ENCODE measurements at places on chromosomes 3 and 15.
A peak's percentile ranks its signal among the peaks of the same experiment; 100 is the strongest.

GRCh38 chr3:120449251-120449650, 1.5 kb downstream of the FSTL1 start:
- DNase-seq, result peak; percentile 63

GRCh38 chr15:88828791-88829190, 25.6 kb downstream of the ACAN start:
- no peak for DNase-seq

GRCh38 chr3:131804565-131805133, 230.2 kb downstream of the CPNE4 start:
- no peak for DNase-seq

- no peak for DNase-seq
These were observed 392.5 kb upstream of the ATP11B start for GRCh38 chr3:182400838-182401237.

GRCh38 chr3:55923626-55924025, 436.5 kb upstream of the WNT5A start:
- no peak for DNase-seq

DNA sequence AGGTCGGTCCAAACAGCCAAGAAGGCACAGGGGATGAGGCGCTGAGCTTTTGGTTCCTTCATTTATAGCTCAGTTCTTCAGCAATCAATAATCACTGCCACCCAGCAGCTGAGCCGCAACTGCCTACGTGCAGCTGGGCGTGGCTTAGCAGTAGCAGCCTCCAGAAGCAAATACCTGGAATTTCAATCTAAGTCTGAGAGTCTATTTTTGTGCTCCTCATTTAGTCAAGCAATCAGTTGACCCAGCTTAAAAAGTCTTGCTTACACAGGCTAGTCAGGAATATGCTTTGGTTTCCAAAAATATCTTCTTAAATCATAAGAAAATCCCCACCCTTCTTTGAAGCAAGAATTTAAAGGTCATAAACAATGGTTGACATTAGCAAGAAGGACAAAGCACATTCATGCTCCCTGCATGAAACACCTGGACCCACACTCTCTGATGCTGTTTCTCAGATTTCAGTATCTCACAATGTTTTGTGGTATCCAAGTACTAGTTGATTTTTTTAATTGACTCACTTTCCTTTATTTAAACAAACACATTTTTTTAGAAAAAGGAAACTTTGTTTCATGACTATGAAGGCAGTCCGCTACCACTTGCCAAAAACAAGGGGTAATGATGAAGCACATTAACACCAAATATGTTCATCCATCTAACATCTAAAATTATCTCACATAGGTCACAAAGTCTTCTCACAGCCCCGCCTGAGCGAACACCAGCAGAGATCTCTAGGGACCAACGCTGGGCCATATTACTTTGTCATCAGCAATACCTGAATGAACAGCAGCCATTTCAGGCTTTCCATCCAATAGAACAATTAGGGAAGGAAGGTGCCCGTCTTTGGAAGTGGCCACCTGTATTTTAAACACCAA, 106.1 kb downstream of the OXNAD1 start:
- DNase-seq, result peak; percentile 31

- no peak for DNase-seq
These were observed 540 bp upstream of the ADAMTS7 start for GRCh38 chr15:78811825-78812183.

DNA sequence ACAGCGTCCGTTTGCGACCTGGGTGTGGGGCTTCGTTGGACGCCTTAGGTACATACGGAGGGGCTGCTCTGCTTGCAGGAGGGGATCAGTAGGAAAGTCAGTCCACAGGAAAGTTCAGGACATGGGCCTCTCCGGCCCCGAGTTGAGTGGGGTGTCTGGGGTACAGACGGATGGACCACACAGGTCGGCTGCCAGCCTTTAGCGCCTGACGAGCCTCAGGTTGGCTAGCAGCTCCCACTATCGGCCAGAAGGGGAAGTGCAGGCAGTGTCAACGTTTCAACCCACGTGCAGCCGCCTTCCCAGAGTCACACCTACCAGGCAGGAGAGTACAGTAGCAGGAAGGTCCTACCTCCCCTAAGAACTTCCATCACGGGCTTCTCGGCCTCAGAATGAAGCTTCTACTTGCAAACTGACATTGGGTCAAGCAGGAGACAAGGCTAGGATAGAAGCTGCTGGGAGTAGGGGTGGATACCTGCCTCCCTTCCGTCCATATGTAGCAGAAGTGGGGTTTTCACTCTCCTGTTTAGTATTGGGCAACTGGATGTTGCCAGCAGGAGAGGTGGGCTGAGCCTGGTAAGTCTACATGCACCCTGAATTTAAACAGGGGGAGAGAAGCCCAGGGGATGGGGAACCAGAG, 1.8 kb upstream of the SCN5A start:
- peak; percentile 56 for DNase-seq

DNA sequence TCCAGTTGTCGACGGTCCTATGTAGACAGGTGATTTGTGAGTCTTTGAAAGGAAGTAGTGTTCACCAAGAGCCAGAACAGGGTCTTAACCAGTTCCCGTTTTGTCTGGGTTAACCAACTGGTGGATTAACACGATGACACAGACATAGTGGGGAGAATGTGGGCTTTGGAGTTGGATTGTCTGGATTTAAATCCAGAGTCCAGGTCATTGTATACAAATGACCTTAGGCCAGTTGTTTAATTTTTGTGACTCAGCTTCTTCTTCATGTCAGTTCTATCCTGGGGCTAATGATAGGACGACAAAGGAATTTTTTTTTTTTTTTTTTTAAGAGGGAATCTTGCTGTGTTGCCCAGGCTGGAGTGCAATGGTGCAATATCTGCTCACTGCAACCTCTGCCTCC, 126.7 kb downstream of the LPP start:
- peak; percentile 47 for DNase-seq

- DNase-seq, result no peak
These were observed 43.9 kb upstream of the ARL8B start for GRCh38 chr3:5078151-5078550.

GRCh38 chr3:179260949-179261765, 10.2 kb upstream of the KCNMB3 start:
- DNase-seq, result peak; percentile 73

- DNase-seq, result no peak
These were observed 48.6 kb downstream of the KCNMB2 start for GRCh38 chr3:178584722-178585380.

DNA sequence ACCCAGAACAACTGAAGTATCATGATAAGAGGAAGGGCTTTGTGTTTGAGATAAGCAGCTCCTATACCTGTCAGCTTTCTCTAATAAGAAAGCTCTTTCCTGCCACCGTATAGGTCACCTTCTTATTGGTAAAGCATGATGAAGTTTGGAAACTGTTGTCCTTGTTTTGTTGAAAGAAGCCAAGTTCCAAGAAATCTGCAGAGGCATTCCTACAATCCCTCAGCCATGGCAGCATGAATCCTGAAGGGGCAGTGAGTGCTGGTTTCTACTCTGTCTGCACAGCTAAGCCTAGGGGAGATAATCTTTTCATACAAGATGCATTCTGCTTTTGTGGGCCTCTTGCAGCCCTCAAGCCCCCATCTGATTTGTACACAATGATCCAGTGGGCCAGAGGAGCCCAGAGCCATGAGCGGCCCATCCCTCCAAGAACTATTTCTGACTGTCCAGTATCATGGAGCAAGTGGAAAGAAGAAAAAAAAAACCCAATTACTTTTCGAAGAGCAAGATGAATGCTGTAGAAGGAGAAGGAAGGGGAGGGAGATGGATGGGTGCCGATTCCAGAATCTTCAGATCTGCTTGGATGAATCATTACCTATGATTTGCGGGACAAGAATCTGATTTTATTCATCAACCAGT, 1.9 kb upstream of the THBS1 start:
- no peak for DNase-seq

DNA sequence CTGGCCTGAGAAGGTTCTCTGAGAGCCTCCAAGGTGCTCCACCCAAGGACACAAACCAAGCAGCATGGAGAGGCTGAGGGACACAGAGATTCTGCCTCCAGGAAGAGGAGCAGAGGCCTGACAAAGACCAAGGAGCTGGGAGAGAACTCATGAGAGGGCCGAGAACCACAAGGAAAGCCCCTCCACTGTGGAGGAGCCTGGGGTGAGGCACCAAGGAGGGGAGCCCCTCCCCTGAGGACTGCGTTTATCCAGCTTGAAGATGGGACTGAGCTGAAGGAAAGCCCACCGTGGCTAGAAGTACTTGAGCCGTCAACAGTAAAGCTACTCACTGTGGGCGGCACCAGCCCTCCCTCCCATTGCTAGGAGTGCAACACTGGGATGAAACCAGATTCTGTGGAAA, 63.1 kb upstream of the MEF2A start:
- no peak for DNase-seq

GRCh38 chr15:70466895-70467529, 296.3 kb downstream of the UACA start:
- DNase-seq, result peak; percentile 46

- no peak for DNase-seq
These were observed 6.7 kb downstream of the TNFSF10 start for GRCh38 chr3:172516318-172517214.
